RWPE2 (cell line): ENCODE measurements at places on chromosomes 11 and 22.
A peak's percentile ranks its signal among the peaks of the same experiment; 100 is the strongest.

- DNase-seq = no peak
These were observed at the start of gene OR2AG2 for GRCh38 chr11:6771926-6772893. Gene OR2AG2 (minus strand): TSS chr11:6771976. CDS start chr11:6768957, 3,019 bp downstream.

DNA sequence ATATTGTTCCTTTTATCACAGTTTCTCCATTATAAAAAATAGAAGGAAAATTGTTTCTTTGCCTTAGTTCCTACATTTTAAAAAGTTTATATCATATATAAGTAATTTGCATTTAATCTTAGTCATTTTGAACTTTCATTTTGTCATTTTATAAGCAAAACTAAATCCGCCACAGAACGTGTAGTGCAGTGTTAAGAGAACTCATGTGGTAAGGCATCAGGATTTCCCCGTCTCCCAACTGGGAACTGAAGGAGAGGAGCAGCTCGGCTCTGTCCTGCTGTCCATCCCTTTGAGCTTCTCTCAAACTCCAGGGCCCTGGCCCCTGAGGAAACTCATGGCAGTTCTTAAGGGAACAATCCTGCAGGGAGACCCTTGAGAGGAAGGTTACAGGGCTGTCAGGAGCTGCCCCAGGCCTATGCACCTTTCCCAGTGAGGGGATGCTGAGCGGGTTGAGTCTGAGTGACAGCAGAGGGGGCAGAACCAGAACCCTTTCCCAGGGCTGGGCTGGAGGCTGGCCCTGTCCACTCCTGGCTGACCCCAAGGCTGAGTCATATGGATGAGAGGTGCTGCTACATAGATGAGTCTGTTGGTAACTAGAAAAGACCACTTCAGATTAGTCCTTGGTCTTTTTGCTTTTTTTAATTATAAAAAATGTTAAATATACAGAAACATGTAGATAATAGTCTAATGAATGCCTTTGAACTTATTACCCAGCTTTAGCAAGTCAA, 333.1 kb downstream of the TBC1D22A start:
- DNase-seq = no peak

DNA sequence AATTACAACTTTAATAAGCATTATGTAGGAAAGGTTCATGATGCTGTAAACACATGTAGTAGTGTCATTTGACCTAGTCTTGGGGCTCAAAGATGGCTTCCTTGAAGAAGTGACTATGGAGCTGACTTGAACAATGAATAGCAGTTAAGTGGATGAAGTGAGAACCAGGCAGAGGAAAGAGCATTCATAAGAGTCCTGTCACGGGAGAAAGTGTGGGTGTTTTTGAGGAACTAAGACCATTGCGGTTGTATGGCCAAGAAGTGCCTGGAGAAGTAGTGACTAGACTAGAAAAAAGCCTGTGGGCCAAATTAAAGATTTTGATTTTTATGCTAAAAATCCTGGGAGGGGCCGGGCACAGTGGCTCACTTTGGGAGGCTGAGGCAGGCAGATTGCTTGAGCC, 7.2 kb upstream of the IL18BP start:
- DNase-seq = no peak

DNA sequence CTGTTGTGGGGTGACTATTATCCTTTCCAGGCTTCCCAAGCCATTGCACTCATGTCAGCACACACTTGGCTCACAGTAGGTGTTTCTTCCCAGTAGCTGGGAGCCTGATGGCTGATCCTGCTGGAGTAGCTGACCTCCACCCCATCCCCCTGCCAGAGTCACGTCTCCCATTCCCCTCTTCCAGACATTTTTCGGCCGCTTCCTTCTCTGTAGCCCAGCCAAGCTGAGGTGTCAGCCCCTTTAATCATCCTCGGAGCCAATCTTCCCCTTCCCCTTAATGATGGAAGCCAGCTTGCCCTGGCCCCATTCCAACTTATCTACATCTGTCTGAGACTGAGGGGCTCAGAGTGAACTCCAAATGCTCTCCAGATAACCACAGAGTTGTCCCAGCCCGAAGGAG, 550.7 kb downstream of the MN1 start:
- no peak for DNase-seq

GRCh38 chr22:27747396-27748221, 53.9 kb downstream of the MN1 start:
- no peak for DNase-seq

DNA sequence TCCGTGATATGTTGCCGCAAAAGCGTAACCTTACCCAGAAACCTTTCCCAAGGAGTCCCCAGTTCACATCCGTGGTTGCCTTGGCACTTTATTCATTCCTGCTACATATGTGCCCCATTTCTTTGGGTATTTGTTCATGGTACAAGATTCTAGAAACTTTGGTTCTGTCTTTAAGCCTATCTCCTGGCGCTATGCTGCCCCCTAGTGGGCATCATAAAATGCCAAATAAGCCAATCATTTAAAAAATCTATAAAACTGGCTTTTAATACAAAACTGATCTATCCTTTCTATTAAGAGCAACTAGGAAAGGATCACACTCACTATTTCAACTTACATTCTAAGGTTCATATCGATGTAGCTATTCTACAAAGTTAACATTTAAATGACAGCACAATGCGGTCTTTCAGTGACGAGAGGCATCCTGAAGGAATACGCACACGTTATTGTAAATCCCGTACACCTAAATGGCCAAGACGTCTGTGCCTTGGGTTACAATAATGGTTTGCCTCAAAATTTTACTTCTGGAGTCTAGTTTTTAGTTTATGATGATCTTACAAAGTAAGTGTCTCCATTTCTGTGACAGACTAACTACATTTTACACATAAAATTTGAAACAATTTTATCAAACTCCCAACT, 16.2 kb downstream of the PIWIL3 start:
- no peak for DNase-seq

DNA sequence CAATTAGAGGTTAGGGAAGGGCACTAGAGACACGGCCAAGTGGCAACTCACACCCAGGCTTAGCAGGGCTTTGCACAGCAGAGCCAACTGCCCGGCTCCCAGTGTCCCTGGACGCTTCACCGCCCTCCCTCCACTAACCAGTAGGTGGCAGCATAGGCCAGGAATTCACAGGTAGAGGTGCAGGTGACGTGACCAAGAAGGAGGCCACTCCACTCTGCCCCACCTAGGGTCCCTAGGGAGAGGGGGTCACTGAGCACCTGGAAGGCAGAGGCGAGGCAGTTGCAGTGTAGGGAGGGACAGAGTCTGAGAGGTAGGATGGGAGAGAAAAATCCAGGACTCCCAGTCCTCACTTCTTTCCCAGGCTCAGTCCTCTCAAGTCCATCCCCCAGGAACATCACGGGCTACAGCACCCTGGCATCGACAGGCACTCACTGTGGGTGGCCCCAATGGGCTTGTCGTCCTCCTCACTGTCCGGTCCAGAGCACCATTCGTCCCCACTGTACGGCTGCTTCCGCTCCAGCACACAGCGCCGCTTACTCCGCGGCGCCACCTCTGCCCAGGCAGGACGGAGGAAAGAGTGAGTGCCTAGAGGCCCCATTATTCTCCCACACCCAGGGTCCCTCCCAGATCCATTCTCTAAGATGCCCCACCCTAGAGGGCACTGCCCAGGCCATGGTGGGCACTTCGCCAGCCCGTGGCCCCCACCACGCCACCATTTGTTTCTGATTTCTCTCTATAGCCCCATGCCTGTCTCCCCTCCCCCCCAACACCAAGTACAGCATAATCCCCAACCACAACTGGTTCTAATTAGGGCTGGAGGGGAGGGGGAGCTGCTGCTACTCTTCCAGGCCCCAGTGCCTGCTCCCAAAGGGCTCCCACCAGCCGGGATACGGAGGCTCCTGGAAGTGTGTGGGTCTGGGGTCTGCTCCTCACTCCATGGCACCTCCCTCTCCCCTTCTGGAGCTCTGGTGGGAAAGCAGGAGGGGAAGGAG, 18.4 kb downstream of the BCL9L start:
- peak; percentile 68 for DNase-seq

DNA sequence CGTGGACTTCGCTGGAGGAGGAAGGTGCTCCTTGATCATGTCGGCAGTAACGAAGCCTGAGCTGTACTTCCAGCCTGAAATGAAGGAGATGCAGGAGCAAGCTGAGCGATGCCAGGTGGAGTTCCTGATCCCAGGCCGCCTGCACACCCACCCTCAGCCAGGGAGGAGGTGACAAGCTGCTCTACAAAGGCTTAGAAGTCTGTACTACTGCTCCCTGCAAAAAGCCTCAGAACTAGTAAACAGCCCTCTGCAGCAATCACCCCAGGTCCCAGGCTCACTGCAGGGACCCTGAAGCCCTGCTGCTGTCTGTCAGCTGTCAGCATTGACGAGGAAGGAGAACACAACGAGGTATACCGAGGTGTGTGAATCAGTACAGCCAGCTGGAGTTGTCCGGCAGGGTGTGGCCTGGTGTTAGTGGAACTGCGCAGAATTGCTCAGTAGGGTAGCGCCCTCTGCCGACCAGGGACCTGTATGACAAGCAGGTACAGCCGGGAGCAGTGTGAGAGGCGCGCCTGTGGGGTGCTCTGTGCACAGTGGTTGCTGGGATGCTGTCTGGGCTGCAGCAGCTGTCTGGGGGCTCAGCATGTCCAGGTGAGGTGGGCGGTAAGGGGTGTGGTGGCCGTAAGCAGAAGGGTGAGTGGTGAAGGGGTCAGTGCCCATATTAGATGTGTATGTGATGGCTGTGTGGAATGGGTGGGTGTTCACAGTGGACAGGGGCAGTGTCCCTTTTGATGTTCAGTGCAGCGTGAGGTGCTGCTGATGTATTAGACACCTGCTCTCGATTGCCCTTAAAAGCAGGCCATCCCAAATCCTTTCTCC, 7.6 kb downstream of the CYB5R2 start:
- peak; percentile 80 for DNase-seq

GRCh38 chr11:61851113-61851899, 23.2 kb downstream of the FADS2 start:
- DNase-seq = peak; percentile 51

DNA sequence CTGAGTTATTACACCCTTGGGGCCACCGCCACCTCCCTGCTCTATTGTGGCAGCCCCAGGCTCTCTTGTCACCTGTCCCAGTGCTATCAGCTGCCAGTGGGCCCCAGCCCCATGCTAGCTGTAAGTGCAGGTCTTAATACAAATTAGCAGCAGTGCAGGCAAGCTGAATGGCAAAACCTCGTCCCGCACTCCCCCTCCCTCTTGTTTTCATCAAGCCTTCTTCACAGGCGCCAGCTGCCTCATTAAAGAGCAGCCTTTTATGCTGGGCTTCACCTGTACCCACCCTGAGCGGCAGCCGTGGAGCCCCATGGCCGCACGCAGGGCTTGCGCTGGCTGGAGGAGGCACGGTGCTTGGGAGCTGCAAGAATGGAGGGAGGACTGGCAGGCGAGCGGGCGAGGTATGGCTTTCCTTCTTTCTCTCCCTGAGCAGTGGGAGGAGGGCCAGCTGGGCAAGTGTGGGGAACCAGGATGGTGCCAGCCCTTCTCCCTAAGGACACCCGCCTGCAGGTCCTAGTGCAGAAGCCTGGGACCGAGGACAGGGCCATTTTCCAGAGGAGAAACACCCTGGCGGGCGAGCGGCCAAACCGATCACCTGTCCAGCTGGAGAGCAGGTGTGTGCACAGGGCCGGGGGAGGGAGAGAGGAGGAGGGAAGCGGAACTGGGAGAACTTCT, 70.7 kb downstream of the FLI1 start:
- DNase-seq = no peak

DNA sequence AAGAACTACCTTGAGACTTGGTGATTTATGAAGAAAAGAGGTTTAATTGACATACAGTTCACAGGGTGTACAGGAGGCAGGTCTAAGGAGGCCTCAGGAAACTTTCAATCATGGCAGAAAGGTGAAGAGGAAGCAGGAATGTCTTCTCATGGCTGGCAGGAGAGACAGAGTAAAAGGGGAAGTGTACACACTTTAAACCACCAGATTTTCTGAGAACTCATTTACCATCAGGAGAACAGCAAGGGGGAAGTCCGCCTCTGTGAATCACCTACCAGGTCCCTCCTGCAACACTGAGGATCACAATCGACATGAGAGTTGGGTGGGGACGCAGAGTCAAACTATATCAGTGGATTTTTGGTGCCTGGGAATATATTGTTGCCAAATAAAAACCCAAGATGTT, 40.3 kb upstream of the OR5D13 start:
- no peak for DNase-seq

GRCh38 chr11:68774194-68774585, 22.9 kb upstream of the TESMIN start:
- no peak for DNase-seq

DNA sequence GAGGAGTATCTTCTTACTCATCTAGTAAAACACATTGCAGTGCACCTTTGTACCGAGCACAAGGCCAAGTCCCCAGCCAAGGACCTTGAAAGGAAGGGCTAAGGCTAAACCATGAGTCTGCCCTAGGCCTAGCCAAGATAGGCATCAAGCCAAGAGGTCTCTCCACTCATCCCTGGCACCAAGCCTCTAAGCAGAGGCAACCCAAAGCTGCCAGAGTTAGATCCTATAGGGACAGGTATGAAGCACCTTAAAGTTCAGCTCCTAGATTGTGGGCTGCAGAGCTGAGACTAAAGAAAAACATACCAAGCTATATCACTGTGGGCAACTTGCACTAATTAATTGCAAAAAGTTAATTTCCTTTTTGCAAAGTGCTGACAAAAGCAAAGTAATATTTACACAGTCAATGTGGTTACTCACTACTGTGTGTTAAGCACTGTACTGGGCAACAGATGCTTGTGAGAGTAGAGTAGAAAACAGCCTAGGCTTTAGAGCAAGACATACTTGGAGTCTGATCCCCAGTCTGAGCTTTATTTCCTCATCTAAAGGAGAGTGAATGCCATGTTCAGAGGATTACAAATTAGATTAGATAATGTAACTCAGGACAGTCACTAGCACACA, 7.2 kb downstream of the COA4 start:
- DNase-seq = no peak

GRCh38 chr11:119018074-119018938, at the start of the genes RPS25 and TRAPPC4:
Gene RPS25 (minus strand): TSS chr11:119018343. CDS start chr11:119018284, 59 bp downstream.
Gene TRAPPC4 (plus strand): TSS chr11:119018766. CDS start chr11:119018796, 30 bp downstream.
- peak; percentile 97 for DNase-seq

DNA sequence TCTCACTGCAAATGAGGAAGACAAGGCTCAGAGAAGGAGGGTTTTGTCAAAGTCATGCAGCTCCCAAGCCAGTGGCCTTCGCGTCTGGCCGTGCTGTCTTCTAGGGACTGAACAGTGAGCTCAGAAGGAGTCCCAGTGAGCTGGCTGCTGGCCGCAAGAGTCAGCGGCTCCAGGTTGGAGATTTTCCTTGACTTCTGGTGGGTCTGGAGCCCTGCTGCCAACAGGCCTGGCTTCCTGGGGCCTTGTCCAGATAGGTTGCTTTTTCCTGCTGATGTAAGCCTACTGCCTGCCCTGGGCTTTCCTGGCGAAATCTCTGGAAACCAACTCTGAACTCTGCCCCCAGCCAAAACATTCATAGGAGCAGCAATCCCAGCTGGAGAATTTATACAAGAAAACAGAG, 272.7 kb upstream of the CADM1 start:
- no peak for DNase-seq
